Breast epithelium (tissue), 4 donors: ENCODE measurements at places on chromosomes 3 and 15. TPM values are rescaled to one million over a fixed set of nuclear protein-coding genes. Genes with fewer than 3 reads are reported as not detected.

The CDC25A gene
- 0.80 TPM for total RNA-seq

DNA sequence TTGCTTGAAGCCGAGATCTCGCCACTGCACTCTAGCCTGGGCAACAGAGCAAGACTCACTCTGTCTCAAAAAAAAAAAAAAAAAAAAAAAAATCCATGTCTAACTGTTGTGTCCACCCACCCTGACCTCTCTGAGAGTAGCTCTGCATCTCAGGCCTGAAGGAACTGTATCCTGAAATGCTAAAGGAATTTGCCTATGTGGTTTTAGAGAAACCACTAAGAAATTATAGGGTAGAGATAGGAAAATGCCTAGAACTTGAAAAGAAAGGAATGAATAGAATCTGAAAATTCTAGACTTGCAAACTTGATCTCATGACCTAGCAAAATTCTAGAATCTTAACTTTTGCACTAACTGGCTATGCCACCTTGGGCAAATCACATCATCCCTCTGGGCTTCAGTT lies 217.5 kb upstream of the ROPN1 start:
- H3K4me1 ChIP-seq: no peaks in the 10 kb centered on the region
- DNase-seq: no peak
- no peaks in the 10 kb centered on the region for H3K27me3 ChIP-seq
- no peak overlapping the region for H3K27ac ChIP-seq
- H3K36me3 ChIP-seq: no peaks in the 10 kb centered on the region

GRCh38 chr3:141877911-141878310 lies 1.5 kb downstream of the ATP1B3 start:
- no peaks in the 10 kb centered on the region for H3K27me3 ChIP-seq
- H3K4me1 ChIP-seq: no peaks in the 10 kb centered on the region
- H3K4me3 ChIP-seq: peak overlapping the region; percentile 87
- no peaks in the 10 kb centered on the region for H3K36me3 ChIP-seq
- peak overlapping the region; percentile 99 for H3K27ac ChIP-seq
- DNase-seq: no peak

The PLSCR4 gene
- total RNA-seq: 85.5 TPM
